ENCODE measurements at places on chromosomes 1 and 21.
A peak's percentile ranks its signal among the peaks of the same experiment; 100 is the strongest.

DNA sequence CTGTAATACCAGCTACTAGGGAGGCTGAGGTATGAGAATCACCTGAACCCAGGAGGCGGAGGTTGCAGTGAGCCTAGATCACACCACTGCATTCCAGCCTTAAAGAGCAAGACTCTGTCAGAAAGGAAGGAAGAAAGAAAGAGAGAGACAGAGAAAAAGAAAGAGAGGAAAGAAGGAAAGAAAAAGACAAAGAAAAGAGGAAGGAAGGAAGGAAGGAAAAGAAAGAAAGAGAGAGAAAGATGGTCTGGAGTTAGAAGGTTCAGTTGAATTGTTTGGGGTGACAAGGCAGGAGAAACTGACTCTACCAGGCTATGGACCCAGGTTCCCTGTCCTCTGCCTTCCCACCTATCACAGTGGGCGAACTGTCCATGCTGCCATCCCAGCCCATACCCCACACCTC lies 27.4 kb upstream of the PIK3CD start:
- no peak for DNase-seq

GRCh38 chr21:25528515-25528914 lies 78.8 kb downstream of the MRPL39 start:
- DNase-seq: no peak

- DNase-seq: peak; percentile 11
Measured at GRCh38 chr21:27362249-27362648, 395.4 kb upstream of the ADAMTS5 start.

DNA sequence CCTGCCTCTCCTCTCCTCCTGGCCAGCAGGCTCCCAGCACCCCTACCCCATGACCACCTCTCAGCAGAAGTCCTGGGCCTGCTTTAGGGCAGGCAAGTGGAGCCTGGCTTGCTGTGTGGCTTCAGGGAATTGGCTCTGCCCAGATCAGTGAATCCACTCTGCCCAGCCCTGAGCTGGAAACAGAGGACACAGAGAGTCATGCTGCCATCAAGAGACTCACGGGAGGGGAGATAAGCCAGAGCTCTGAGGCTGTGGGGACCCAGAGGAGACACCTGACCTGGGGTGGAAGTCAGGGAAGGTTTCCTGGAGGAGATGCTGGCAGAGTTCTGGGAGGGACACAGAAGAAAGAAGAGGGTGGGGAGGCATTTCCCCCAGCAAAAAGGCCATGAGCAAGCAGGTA lies 54.2 kb downstream of the GLIS1 start:
- DNase-seq: no peak

- DNase-seq: no peak
Measured at GRCh38 chr1:114338191-114338890, 172.7 kb downstream of the TRIM33 start.

DNA sequence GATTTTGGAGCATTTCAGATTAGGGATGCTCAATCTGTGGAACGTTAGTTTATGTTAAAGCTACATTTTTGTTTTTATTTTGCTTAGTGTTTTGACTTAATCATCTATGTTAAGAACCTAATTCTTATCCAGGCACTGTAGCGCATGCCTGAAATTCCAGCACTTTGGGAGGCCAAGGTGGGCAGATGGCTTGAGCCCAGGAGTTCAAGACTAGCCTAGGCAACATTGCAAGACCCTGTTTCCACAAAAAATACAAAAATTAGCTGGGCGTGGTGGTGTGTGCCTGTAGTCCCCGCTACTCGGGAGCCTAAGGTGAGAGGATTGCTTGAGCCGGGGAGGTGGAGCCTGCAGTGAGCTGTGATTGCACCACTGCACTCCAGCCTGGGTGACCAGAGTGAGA lies 23.4 kb downstream of the FNBP1L start:
- no peak for DNase-seq

- no peak for DNase-seq
Measured at GRCh38 chr1:201955729-201956143, 433 bp downstream of the TIMM17A start.

DNA sequence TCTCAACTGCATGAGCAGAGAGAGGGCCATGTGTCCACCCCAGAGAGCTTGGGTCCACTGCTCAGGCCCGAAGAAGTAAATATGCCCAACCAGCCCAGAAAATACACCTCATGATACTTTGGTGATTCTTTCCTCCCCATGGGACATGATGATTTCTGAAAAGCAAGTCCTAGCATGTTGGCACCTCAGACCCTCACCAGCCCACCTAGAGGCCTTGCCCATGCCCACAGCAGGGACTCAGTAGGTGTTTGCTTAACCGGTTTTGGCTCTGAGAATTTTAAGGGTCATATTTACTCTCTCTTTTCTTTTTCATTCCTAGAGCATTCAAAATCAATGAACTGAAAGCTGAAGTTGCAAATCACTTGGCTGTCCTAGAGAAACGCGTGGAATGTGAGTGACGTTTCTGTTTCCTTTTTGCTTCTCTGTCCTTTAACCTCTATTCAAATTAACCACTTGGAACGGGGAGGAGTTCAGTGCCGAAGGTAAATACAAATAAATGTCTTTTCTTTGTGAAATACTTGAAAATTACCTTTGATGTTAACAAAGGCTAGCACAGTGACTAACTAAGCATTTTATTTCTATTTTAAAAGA lies 79.7 kb downstream of the PDE9A start:
- DNase-seq: no peak

DNA sequence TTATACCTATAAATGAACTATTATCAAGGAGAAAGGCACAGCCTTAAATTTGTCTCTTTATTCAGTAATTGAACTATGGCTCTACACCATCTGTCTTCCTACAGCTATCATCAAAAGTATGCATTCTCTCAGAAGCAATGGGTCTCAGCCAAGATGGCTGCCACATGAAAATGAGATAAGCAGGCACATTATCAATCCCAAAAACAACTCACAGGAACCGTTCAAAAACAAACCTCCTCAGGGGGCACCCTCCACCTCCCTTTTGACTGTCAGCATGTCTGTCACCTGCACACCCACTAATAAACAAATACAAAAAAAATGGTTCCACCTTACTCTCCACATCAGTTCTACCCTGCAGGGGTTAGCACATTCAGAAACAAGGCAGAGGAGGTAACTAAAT lies 23.6 kb downstream of the KIAA0319L start:
- no peak for DNase-seq

DNA sequence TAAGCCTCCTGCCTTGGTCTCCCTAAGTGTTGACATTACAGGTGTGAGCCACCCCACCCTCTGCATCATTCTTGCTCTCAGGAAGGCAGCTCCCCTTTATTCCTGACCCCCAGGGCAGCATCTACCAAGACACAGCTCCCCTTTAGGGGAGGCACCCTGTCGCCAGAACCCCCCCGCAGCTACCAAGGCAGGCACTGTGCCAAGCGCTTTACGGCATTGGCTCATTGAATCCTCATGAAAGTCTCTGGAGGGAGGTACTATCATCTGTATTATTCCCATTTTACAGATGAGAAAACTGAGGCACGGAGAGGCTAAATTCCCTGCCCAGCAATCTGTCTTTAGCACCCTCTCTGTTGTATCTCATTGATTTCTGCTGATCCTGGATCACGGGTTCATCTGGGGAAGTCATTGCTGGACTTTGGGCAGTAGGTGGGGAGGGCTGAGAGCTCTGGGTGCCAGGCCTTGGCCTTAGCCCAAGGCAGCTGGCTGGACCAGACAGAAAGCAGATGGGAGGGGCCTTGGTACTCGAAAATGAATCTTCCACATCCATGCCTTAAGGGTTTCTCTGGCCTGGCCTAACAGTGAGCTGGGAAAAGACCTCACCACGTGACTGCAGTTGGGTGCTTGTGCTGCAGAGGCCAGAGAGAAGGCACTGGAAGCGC lies 5.9 kb downstream of the PLOD1 start:
- peak; percentile 43 for DNase-seq

Data from mammary epithelial cell (primary cell).